ENCODE measurements at places on chromosomes 12 and 14. TPM values are rescaled to one million over a fixed set of nuclear protein-coding genes. Genes with fewer than 3 reads are reported as not detected.
A peak's percentile ranks its signal among the peaks of the same experiment; 100 is the strongest.

- DNase-seq, result peak; percentile 78
Observed at GRCh38 chr12:12704593-12705230, 8.7 kb upstream of the GPR19 start.

- no peak for DNase-seq
Observed at GRCh38 chr12:14650789-14651188, 45.6 kb downstream of the GUCY2C start.

- DNase-seq, result no peak
Observed at GRCh38 chr12:22059976-22060647, 14.1 kb downstream of the CMAS start.

DNA sequence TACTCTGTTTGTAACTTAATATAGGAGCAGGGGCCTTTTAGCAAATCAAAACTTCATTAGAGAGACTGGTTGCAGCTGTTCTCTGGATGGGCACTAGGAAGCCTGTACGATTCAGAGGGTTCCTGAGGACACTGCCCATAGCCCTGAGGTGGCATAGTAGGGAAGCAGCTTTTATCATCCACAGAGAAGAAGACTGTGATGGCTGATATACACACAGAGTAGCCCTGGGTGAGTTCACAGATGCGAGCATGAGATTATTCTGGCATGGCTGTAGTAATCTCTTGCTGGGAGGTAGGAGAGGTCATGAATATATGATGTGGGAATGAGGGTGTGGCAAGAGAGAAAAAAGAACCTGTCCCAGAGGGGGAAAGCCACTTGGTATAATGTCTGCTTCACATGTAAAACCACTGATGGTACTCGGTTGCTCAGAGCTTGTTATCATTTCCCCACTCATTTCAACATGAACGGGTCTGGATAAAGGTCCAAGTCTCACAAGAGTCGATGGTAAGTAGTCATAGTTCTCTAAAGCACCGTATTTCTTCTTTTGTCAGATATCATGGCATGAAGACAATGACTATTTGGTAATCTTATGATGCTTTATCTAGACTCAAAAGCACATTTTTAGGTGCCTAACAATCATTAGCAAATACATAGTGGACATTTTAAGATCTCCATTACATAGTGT is 52.0 kb downstream of the PEBP1 start:
- DNase-seq, result peak; percentile 30

GRCh38 chr12:109910969-109911348 is 10.9 kb downstream of the TCHP start:
- peak; percentile 71 for DNase-seq

GRCh38 chr12:6189028-6189427 is 11.2 kb upstream of the CD9 start:
- DNase-seq, result no peak

- no peak for DNase-seq
Observed at GRCh38 chr14:54109521-54110120, 153.0 kb upstream of the BMP4 start.

GRCh38 chr14:104142136-104142945 is 4.0 kb downstream of the KIF26A start:
- DNase-seq, result peak; percentile 15

GRCh38 chr14:42370056-42370455 is 763.4 kb downstream of the LRFN5 start:
- no peak for DNase-seq

- DNase-seq, result no peak
Observed at GRCh38 chr12:11862798-11863197, 207.9 kb upstream of the BCL2L14 start.

DNA sequence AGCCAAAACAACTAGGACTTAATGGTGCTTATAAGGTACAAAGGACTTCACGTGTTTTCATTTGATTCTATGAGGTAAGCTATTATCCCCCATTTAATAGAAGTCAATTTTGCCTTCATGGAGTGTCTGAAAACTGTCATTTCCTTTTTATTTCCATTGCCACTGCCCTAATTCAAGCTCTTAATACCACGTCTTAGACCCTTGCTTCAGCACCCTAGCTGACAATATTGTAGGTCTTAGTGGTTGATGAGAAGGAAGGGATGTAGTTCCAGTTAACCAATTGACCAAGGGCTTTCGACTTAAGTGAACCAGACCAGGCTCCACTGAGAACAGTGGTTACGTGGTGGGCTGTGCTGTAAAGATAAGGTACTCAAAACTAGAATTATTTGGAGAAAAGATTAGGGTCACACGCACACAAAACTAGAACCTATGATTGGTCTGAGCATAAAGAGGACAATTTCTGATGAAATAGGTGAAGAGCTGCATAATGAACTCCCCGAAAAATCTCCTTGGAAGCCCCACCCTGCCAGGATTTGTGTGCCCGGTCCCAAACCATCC is 9.6 kb upstream of the ASIC1 start:
- no peak for DNase-seq

DNA sequence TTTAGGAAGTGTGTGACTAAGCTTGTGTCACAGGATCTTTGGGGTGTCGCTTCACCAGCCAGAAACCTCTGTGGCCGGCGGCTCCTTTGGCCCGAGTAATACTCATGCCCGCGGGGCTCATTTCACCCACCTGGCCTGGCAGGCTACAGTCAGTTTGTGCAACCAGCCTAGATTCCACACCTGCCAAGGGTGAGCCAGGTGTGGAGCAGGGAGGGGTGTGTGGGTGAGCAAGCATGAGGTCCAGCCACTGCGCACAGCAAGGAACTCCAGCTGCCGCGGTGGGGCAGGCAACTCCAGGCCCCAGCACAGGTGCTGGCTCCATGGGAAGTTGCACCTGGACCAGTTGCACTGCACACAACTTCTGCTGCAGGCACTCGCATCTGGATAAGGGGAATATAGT is 462.3 kb upstream of the LRFN5 start:
- DNase-seq, result no peak

GRCh38 chr12:52873832-52874572 is 25.2 kb upstream of the KRT78 start:
- DNase-seq, result peak; percentile 85

- DNase-seq, result no peak
Observed at GRCh38 chr12:115584156-115584555, 693.3 kb downstream of the MED13L start.

GRCh38 chr12:62895351-62895877 is 39.5 kb downstream of the PPM1H start:
- no peak for DNase-seq

GRCh38 chr14:72154645-72155378 is 222.6 kb downstream of the RGS6 start:
- DNase-seq, result no peak

DNA sequence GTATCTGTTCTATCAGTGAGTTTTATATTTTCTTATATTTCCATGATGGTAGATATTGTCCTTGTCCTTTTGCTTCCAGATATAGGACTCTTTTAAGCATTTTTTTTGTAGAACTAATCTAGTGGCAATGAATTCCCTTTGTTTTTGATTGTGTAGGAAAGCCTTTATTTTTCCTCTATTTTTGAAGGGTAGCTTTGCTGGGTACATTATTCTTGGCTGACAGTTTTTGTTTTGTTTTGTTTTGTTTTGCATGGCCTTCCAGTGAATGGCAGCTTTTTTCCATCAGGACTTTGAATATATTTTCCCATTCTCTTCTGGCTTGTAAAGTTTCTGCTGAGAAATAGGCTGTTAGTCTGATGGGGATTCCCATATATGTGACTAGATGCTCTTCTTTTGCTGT is 70.2 kb upstream of the MUCL1 start:
- DNase-seq, result no peak

DNA sequence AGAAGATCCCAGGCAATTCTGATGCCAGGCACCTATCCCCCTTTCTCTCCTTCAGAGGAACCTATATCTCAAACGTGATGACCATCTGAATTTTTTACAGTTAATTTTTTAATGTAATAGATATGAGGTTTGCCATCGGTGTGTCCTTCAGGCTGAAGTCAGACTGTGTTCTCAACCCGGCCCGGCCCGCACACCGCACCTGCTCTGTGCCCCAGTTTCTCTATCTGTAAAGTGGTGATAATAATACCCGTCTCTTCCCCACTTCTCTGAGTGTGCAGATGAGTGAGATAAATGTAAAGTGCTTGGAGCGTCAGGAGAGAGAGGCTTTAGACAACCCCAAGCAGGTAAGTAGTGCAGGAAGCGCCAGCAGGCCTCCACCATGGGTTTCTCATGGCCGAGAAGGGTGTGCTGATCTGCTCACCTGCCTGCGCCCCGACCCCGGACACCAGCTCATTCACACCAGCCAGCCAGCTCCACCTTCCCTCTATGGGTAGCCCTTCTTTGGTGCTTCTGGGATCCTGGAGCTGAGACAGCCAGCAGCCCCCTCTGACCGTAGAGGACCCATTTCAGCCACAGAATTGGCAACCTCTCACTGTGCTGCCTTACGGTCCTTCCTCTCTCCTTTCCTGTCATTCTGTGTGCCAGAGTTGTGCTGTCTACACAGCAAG is 80.0 kb downstream of the ZFP36L1 start:
- DNase-seq, result no peak

GRCh38 chr14:51929910-51930682 is 59.2 kb upstream of the RTRAF start:
- DNase-seq, result no peak

GRCh38 chr14:68363843-68364767 is 428.8 kb downstream of the ZFP36L1 start:
- no peak for DNase-seq

DNA sequence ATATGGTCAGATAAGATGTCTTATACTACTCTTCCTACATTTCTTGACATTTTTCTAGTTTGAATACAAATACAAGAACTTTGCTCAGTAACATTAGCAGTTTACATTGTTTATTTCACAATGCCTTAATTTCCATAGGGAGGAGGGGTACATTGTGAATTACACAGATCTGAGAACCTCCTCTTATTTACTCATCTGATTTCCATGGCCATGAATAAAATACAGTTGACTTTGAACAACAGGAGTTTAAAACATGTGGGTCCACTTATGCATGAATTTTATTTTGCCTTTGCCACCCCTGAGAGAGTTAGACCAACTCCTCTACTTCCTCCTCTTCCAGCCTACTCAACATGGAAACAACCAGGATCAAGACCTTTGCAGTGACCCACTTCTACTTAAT is 67.7 kb downstream of the MGST1 start:
- DNase-seq, result no peak

The PHLDA1 gene
- polyA plus RNA-seq, result 26.2 TPM

The SLC17A8 gene
- polyA plus RNA-seq, result not detected

The BATF gene
- not detected for polyA plus RNA-seq

The ARMH4 gene
- 0.31 TPM for polyA plus RNA-seq

The LMNTD1 gene
- 0.32 TPM for polyA plus RNA-seq

The ARG2 gene
- 2.6 TPM for polyA plus RNA-seq

The PLBD1 gene
- 0.10 TPM for polyA plus RNA-seq

The KRT71 gene
- not detected for polyA plus RNA-seq
